G401 (cell line): ENCODE measurements at places on chromosomes 6 and 20. TPM values are rescaled to one million over a fixed set of nuclear protein-coding genes. Genes with fewer than 3 reads are reported as not detected.

Gene CST5
- not detected in 2 replicates for total RNA-seq

Gene ADAM33
- total RNA-seq = 1.4 TPM in 1 of 2 replicates, not detected in the other

Gene ANKEF1
- 1.2 and 1.4 TPM in 2 replicates for total RNA-seq

Gene POU5F1
- 0.18 TPM in 1 of 2 replicates, not detected in the other for total RNA-seq

Gene TXLNB
- 0.03 TPM in 1 of 2 replicates, not detected in the other for total RNA-seq

GRCh38 chr6:138465007-138465645 is 34.2 kb downstream of the NHSL1 start:
- no peak for DNase-seq

DNA sequence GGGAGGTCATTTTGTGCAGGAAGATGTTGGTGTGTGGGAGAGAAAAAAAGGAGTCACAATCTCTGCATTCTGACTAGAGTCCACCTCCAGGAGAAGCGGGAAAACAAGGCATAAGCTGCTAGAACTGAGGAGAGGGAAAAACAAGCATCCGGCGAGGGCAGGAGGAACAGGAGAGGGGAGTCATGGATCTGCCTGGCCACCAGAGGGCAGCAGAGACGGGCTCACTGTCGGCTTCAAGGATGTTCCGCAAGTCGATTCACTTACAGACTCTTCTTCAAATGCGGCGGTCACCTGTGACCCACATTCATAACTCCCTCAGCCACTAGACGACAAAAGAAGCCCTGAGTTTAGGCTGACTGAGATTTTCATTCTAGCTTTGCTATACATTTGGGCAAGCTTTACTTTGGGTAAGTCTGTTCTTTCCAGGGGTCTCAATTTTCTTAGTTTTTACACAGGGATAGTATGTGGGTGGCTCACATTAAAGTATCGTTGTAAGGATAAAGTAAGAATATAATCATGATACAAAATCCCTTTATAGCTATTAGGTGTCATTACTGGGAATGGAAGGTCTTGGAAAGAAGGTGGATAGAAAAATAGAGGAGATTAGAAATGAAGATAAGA is 6.6 kb upstream of the BTNL2 start:
- peak; percentile 75 for DNase-seq

DNA sequence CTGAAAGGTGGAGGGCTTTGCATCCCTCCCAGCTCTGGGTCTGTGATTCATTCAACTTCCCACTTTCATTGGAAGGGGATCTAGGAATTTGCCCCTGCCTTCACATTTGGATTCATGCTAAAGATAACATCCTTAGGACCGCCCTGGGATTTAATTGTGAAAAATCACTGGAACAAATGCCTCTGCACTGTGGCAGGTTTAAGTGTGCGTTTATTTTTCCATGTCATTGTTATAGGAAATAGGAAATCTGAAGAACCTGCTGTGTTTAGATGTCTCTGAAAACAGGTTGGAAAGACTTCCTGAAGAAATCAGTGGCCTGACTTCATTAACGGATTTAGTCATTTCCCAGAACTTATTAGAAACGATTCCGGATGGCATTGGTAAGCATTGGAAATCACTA is 104.7 kb downstream of the LRRC1 start:
- DNase-seq = no peak

GRCh38 chr20:37220731-37221130 is 40.9 kb downstream of the GHRH start:
- DNase-seq = no peak

DNA sequence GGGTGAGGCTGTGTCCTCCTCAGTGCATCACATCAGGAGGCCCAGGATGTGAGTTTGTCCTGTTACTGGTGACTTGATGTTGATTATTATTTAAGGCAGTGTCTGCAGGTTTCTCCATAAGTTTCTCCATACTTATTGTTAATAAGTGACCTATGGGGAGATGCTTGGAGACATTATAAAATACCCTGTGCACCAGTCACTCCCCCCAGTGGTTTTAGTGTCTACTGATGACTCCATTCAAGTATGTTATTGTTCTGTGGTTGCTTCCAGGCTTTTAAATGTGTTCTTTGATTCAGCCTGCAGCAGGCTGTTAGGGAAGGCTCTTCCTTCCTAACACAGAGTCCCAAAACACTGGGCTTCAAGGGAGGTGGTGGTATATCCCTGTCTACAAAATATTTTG is 14.6 kb upstream of the CST3 start:
- no peak for DNase-seq

- DNase-seq = peak; percentile 61
These were observed 16.8 kb downstream of the MYLK4 start for GRCh38 chr6:2733736-2734480.

DNA sequence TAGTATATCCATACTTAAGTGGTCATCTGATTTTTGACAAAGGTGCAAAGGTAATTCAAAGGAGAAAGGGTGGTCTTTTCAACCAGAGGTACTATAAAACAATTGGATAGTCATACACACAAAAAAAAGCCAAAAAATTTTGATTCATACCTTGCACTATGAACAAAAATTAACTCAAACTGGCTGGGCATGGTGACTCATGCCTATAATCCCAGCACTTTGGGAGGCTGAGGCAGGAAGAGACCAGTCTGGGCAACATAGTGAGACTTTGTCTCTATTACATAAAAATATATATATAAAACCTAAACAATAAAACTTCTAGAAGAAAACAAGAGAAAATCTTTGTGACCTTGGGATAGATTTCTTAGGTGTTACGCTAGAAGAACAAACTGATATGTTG is 43.8 kb upstream of the ADIG start:
- no peak for DNase-seq

DNA sequence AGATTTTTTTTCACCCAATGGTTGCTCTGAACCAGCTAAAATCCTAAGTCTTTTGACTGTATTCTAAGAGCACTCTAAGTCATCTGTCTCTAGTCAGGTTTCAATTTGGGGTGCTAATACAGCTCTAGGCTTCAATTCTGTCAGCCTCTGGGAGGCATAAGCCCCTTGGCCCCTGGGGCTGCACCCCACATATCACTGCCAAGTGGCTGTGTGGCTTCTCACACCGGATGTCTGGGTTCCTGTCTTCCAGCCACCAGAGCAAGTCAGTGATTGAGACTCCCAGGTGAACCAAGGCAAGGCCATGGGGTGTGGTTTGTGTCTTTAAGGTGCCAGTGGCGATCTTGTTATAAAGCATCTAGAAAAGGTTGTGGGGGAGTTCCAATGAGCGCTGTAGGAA is 136.5 kb downstream of the TMEM242 start:
- no peak for DNase-seq
